ENCODE measurements at places on chromosomes 3 and 15.

DNA sequence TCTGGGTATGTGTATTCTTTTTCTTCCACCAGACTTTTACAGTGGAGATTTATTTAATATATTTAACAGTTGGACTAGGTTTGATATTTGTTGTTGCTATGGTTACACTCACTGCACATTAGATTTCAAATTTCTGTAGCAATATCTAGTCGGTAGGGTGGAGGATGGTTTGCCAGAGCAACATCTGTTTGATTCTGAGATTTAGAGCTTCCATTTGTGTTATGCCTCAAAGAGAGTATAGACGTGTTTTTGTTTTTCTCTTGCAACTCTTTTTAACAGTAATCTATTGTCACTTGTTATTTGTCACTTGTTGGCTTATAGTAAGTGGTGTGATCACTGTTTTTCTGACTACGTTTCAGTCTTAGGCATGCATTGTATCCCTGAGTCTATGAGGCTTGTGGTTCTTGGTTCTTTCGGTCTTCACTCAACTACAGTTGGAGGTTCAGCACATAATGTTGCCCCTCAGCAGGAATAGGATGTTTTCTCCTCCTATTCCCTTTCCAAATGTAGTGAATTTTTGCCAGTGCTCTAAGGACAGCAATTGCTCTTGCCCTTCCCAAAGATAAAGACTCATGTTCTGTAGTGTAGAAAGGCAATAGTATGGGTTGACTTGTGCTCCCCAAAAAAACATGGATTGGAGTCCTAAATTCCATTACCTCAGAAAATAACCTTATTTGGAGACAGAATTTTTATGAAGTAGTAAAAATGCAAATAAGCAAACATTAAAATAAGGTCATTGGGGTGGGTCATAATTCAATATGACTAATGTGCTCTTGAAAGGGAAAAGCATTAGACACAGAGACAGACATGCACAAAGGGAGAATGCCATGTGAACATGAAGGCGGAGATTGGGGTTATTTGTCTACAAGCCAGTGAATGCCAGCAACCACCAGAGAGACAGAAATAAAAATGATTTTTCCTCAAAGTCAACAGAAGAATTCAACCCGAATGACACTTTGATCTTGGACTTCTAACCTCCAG is 692.1 kb downstream of the DIPK2A start:
- no peak for DNase-seq

DNA sequence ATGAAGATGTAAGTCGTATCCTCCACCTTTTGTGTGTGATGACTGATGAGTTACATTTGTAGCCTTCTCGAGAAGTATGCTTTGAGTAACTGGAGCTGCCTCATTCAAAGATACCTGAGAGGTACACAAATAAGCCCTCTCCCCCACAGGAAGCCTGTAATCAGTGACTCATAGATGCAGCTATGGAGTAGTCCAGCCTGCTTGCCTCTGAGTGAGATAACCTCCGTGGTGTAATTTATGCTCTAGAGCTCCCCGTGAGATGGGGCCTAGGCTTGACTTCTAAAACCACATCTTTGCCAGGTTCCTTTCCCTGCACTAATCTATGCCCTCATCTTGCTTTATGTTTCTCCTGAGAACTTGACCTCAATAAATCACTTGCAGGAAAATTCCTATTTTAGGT is 291.7 kb downstream of the SUCLG2 start:
- no peak for DNase-seq

GRCh38 chr3:114732353-114732752 is 414.7 kb downstream of the ZBTB20 start:
- DNase-seq, result no peak

DNA sequence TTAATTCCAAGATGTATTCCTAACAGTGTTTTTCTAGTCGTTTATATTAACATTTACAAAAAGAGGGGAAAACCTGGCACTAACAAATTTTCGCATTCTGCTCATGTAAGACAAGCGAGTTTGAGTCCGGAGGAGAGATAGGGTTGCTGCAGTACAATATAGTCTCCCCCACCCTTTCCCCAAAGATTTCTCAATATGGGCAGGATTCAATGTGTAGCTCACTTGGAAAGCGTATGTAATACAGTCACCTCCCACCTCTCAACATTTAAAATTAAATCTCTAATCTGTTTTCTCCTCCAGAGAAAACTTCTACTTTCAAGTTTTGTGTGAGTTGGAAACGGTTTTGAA is 57.9 kb downstream of the CMSS1 start:
- DNase-seq, result no peak

DNA sequence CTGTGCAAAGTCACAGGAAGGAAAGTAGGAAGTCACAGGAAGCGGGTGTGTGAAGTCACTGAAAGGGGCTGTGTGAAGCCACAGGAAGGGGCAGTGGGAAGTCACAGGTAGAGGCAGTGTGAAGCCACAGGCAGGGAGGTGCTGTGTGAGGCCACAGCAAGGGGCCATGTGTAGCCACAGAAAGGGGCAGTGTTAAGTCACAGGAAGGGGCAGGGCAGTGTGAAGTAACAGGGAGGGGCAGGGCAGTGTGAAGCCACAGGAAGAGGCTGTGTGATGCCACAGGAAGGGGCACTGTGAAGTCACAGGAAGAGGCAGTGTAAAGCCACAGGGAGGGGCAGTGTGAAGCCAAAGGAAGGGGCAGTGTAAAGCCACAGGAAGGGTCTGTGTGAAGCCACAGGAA is 36.5 kb downstream of the GASK1A start:
- no peak for DNase-seq

- DNase-seq, result no peak
Measured at GRCh38 chr3:176757429-176757828, 439.9 kb downstream of the TBL1XR1 start.

- DNase-seq, result no peak
Measured at GRCh38 chr3:54668236-54668635, 259.6 kb downstream of the LRTM1 start.

DNA sequence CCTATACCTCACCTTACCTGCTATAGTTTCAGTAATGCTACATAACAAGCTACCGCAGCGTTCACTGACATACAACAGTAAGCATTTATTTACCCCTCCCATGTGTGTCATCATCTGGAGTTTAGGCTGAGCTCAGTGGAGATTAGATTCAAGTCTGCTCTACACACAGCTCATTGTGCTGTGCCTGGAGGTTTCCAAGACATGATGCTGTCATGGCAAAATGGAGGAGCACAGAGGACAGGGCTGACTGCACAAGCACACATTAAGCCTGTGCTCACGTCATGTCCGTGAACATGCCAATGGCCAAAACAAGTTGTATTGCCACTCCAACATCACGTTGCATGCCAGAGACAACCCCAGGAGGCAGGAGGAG is 333.8 kb upstream of the TRIM42 start:
- no peak for DNase-seq

DNA sequence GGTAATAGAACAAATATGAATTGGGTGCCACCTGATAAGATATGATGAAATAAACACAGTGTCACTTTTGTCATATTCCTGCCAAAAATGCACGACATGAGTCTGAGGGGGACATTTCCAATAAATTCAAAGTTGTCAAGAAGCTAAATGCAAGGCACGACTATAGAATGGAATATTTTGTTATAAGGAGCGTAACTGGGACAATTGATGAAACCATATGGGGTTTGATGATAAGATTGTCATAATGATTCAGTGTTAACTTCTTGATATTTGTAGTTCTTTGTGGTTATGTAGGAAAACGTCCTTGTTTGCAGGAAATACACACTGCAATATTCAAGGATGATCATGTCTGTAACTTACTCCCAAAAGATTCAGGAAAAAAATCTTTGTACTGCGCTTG is 163.3 kb downstream of the MEX3B start:
- DNase-seq, result no peak

- no peak for DNase-seq
Measured at GRCh38 chr15:87523516-87523915, 733.0 kb downstream of the NTRK3 start.

GRCh38 chr3:196712514-196713413 is 587 bp downstream of the PIGX start:
- DNase-seq, result no peak

DNA sequence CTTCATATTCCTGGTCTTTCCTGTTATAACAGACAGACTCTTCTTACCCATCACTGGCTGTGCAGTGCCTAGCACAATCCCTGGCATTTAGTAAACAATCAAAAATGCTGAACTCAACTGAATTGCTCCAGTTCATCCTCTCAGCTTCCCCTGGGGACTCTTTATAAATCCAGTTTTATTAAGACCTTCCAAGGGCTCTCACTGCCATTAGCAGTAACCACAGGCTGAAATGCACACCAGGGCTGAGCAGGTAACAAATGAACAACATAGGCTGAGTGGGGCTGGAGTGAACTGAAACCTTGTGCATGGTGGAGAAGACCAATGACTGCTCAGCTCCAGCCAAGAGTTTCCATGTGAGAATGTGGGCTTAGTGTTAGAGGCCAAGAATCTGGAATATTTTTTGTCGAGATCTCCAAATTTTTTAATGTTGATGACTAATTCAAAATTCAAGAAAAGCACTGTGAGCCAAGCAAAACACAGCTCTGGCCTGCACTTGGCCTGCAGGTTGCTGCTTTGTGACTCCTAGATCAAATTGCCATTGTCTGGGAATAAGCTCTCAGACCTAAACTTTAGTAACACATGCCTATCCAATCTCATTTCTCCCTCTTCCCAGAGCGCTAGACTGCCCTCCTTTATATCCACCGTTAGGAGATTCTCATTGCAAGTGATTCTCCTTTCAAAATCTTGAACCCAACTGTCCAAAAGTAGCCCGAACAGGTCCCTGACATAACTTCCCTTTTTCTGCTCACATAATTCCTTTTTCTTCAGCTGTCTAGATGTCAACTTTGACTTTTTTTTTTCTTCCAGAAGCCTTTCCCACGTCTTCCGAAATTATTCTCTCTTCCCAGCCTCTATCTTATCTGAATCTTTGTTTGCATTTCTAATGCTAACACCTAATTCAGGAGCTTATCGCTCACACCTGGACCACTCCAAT is 7.4 kb downstream of the SQOR start:
- no peak for DNase-seq

DNA sequence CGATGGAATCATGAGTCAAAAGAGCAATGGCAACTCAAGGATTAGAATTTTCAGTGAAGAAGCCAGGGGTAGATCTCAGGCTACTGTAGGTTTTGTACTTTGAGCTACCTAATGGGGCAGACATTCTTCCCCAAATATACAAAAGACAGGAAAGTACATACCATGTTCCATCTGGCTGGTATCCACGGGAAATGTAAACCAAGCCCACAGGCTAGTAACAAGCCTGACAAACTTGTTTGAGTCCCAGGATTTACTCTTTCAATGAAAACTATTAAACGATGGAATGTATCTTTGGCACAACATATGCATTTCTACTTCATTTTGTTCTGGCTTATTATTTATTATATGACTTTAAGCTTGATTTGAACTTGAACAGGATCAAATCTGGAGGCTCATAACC is 44.2 kb upstream of the GOLIM4 start:
- DNase-seq, result no peak

DNA sequence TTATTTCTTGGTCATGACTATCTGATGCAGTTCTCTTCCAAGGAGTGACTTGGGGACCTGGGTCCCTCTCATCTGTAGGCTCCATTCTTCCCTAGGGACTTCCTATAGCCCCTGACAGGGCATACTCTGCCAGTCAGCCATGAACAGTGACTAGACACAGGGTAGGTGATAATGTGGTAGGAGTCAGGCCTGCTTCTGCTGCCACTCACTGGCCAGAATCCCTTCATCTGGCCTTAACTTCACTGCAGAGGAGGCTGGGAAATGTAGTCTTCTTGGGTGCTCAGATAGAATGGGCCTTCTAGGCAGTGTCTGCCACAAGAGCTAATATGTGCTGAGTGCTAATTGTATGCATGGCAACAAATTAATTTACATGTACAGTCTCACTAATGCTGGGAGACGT is 84.5 kb downstream of the CACNA2D3 start:
- DNase-seq, result no peak

DNA sequence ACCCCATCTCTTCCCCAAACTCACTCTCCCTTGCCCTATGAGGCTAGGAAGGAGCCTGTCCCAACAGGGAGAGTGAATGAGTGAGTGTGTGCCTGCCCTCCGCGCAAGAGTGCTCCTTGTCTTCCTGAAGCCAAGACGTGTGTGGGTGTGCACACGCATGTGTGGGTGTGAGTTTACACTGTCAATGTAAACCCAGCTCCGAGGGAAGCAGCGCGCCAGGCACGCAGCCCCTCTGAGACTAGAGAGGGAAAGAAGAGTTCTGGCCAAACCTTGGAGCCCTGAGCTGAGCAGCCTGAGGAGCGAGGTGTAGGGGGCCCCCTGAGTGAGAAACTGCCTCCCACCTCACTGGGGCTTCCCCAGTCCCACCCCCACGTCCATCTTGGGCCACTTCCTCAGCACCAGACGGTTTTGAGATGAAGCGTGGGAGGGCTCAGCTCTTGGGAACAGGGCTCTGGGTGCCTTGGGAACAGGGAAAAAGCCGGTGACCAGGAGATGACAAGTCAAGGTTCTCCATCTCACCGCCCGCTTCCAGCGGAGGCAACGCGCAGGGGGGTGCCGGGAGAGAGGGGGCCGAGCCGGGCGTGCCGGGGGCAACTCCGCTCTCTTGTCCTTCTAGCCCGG is 5.1 kb downstream of the MECOM start:
- DNase-seq, result no peak

GRCh38 chr3:111069974-111070771 is 1.4 kb upstream of the NECTIN3 start:
- no peak for DNase-seq

GRCh38 chr3:183188895-183189462 is 26.4 kb upstream of the LAMP3 start:
- DNase-seq, result no peak

DNA sequence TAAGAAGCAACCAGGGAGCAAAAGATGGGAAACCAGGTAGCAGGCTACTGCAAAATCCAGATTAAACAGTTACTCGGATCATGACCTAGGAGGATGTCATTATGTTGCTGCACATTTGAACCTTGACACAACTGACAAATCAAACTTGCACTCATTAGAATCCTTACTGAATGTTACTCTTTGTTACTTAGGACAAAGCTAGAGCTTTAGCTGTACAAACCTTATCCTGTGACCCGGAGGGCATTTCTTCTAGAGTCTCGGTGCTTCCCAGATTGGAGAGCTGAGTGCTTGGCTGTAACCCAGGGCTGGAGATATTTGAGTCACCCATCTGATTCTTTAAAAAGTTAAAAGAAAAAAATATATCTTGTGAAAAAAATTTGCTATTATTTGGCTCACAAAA is 43.4 kb downstream of the DCP1A start:
- no peak for DNase-seq

Data from NCI-H2081 treated with DMSO at 0.1 percent for 48 hours (cell line).